Dermis blood vessel endothelial cell (primary cell): ENCODE measurements at places on chromosomes 1 and 21. TPM values are rescaled to one million over a fixed set of nuclear protein-coding genes. Genes with fewer than 3 reads are reported as not detected.

- DNase-seq = no peak
Observed at GRCh38 chr1:225747566-225747965, 30.1 kb upstream of the SRP9 start.

DNA sequence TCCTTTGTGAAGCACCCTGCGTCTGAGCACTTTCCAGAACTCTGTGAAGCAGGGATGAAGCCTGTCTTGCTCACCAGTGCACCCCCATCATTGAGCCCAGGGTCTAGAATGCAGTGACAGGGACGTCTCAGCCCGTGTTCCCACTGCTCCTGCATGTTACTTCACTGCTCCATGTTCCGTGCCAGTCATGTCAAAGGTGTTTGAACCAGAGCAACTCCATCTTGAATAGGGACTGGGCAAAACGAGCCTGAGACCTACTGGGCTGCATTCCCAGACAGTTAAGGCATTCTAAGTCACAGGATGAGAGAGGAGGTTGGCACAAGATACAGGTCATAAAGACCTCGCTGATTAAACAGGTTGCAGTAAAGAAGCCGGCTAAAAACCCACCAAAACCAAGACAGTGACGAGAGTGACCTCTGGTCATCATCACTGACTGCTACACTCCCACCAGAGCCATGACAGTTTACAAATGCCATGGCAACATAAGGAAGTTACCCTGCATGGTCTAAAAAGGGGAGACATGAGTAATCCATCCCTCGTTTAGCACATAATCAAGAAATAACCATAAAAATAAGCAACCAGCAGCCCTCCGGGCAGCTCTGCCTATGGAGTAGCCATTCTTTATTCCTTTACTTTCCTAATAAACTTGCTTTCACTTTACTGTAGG, 63.2 kb downstream of the SDC3 start:
- DNase-seq = no peak

GRCh38 chr1:76948846-76949245, 81.6 kb downstream of the ST6GALNAC5 start:
- DNase-seq = no peak

GRCh38 chr1:166701603-166702100, 137.6 kb upstream of the POGK start:
- no peak for DNase-seq

DNA sequence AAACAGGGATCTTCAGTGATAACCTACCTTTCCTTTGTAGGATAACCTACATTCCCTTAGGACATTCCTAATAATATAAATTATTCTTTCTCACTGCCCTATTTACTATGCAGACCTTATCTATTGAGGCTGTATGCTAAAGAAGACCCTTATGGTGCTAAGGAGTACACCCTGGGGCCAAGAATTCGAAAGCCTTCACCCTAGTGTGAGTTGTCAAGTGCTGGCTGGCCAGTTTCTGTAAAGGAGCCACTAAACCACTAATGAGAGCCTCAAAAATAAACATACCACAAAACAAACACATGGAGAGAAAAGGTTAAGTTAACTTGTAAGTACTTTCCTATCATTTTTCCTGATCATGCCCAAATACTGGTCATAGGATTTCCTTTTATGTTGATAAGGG, 315.0 kb upstream of the CAMK1G start:
- DNase-seq = no peak

DNA sequence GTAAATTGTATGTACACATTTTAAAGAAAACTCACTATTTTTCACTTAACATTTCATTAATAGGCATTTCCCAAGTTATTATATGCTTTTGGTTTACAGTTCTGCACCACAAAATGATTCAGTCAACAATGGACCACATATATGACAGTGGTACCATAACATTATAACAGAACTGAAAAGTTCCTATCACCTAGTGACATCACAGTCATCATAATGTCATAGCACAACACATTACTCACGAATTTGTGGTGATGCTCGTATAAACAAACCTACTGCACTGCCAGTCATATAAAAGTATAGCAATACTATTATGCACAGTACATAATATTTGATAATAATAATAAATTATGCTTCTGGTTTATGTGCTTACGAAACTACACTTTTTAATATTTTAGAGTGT, 30.9 kb downstream of the DNAI4 start:
- no peak for DNase-seq

DNA sequence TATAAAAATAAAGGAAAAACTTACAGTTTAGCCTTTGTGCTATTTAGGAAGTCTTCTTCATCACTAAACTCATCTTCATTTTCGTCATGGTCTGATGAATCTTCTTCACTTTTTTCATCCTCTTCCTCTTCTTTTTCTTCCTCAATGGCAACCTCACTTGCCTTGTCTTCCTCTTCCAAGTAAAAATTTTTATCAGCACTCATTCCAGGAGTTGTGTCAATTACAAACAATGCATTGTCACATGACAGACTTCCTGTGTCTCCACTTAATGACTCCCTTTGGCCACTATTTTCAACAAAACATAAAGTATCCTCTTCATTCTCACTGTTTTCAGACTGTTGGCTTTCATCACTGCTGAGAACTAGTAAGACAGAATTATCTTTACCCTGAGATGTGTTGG, 2.8 kb downstream of the DNTTIP2 start:
- peak; percentile 3 for DNase-seq

DNA sequence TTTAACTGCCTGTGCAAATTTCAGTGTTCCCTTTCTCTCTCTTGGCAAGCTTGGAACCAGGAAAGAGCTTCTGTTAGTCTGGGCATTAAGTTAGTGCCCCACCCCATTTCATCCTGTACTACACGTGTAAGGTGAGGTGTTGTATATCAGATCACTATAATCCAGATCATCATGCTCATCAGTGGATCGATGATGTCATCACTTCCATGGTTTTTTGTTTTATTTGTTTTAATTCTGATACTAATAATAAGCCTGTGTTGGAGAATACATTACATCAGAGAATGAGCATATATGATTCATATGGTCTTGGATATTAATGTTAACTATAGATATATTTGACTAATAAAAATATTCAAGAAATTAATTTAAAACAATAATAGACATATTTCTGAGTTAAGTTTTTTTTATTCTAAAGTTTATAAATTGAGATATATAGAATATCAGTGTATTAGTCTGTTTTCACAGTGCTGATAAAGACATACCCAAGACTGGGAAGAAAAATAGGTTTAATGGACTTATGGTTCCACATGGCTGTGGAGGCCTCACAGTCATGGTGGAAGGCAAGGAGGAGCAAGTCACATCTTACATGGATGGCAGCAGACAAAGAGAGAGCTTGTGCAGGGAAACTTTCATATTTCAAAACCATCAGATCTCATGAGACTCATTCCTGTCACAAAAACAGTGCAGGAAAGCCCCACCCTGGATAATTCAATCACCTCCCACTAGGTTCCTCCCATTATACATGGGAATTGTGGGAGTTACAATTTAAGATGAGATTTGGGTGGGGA, 588.3 kb upstream of the B3GALT2 start:
- no peak for DNase-seq

PTGER3 gene
- not detected in 2 replicates for total RNA-seq

GRCh38 chr1:55418208-55419000, 203.2 kb upstream of the USP24 start:
- no peak for DNase-seq
